ENCODE measurements at places on chromosomes 1 and 21.

- peak; percentile 47 for DNase-seq
These were observed 36.7 kb downstream of the FH start for GRCh38 chr1:241482761-241483250.

GRCh38 chr1:117150316-117150715 lies 28.8 kb upstream of the TRIM45 start:
- peak; percentile 77 for DNase-seq

- DNase-seq: no peak
These were observed 52.0 kb upstream of the FAM20B start for GRCh38 chr1:178973652-178974101.

DNA sequence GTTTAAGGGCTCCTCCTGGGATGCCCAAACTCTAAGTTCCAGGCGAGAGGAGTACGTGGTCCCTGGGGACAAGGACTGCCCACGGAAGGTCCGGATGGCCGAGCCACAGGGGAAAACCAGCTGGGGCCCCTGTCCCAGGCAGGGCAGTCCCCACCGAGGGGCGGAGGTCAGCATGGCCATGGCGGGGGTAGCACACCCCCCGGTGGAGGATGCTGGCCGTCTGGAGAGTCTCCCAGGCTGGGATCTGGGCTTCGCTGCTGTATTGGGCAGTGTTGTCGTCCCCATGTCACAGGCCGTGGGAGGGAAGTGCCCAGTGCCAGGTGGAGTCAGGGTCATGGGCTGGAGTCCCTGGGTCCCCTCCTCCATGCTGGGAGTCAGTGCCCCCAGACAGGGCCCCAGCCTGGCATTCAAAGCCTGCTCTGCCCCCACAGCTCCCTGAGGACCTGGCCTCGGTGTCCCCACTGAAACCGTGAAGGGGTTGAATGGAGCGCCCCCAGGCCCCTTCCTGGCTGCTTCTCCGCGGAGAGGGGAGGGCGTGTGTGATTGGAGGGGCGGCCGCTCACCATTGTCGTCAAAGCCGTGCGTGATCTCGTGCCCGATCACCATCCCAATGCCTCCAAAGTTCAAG lies 6.8 kb downstream of the PRXL2B start:
- no peak for DNase-seq

DNA sequence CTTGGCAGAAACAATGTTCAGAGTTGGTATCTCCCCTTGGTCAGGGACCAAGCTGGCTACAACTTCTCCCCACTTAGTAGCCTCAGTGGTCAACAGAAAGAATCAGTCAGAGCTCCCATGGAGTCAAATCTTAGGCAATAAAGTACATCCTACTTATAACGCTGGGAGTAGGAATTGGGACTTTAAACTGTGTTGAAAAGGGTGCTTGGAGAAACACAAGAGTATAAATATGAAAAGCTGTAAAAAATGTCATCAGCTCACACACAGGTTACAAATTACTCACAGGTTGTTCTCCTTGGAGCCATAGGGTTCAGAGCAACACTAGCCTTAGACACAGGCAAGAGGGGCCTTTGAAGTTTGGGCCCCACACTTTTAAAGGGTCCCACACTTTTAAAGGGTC lies 67.4 kb downstream of the WLS start:
- no peak for DNase-seq

DNA sequence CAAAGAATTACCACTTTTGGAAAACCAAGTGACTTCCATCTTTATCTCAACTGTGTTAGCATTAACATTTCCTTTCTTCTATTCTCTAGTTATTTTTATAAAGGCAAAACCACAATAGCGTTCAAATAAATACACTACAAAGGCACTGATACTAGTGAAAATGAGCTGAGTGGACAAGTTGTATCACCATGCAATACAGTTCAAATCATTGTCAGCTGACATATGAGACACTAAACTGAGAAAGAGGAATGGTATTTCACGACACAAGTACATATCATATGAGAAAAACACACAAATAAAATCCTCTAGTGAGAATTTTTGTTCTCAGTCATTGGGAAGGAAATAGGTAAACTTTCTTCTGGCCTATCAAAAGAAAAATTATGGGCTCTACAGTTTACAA lies 26.2 kb downstream of the ENAH start:
- DNase-seq: peak; percentile 78

DNA sequence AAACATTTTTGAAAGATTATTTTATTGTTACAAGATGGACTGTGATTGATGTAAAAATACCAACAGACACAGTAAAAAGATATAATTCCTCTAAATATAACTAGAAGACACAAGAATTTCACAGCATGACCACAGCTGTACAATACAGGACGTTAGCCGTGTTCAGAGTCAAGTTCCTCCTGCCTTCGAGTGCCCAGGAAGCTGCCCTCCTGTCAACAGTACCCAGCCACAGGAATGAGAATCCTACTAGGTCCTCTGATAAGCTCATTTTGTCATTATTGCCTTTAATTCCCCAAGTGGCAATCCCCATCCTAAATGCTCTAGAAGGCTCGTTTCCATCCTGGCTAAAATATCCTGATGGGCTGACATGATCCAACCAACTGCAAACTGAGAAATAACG lies 16.4 kb upstream of the CAPN2 start:
- no peak for DNase-seq

DNA sequence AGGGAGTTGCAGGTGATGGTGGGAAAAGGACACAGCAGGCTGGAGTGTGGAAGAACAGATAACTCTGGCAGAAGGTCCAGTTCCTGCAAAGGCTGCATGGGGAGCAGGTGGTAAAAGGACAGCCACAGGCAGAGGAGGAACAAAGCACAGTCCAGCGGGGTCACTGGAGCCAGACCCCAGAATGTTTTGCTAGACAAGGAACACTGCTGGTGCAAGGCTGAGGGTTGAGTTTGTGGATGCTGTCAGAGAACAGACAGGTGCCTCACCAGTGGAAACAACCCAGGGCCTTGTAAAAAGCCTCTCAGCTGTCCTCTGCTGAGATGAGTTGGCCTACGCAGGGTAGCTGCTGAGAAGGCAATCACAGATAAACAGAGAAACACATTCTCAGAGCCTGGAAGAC lies 101.7 kb downstream of the SSBP3 start:
- DNase-seq: no peak

- DNase-seq: no peak
These were observed 42.0 kb downstream of the CXADR start for GRCh38 chr21:17554679-17555465.

DNA sequence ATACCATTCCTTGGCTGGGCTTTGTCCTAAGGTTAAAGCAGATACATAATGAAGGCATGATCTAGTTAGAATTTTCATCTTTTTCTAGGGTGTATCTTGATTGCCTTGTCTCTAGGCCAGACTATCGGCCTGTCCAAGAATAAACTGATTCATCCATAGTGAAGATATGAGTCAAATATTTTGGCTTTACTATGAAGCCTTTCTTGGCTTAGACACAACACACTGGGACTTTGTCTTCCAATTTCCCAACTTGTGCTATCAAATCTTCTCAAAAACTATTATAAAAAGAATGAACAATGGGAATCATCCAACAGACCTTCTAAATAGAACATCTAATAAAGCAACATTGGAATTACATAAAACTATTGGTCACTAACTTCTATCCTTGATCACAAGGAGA lies 64.8 kb downstream of the WARS2 start:
- peak; percentile 80 for DNase-seq

GRCh38 chr1:53552981-53553733 lies 94.0 kb downstream of the DMRTB1 start:
- no peak for DNase-seq

- no peak for DNase-seq
These were observed 61.4 kb downstream of the EPHB2 start for GRCh38 chr1:22772014-22772413.

GRCh38 chr21:46168659-46169386 lies 13.4 kb upstream of the FTCD start:
- no peak for DNase-seq

DNA sequence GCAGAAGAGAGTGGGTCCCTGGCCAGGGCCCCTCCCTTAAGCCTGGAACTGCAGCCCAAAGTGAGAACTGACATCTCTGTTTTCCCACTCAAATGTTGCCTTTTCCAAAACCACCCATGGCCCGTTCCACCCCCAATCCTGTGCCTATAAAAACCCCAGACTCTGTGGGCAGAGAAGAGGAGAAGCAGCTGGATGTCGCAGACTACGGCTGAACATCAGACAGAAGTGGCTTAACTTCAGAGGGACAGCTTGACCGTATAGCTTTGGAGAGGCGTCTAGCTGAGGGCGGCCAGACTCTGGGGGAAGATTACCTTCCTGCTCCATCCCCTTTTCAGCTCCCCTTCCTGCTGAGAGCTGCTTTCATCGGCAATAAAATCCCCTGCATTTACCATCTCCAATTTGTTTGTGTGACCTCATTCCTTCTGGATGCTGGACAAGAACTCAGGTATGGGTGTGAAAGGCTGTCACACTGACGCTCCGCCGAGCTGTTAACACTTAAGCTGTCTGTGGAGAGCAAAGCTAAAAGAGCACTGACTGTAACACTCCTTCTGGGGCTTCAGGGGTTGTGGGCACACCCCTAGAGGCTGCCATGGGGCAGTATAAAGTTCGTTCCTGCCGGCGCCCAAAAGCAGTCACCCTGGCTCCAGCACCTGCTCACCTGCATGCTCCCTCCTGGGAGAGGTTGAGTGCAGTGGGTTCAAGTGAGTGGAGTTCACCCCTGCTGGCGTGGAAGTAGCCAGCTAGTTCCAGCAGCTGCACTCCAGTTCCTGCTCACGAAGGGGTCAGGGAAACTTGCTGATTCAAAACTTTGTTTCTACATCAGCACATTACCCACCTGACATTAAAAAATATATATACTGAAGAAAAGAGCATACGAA lies 19.6 kb upstream of the ERO1B start:
- no peak for DNase-seq

DNA sequence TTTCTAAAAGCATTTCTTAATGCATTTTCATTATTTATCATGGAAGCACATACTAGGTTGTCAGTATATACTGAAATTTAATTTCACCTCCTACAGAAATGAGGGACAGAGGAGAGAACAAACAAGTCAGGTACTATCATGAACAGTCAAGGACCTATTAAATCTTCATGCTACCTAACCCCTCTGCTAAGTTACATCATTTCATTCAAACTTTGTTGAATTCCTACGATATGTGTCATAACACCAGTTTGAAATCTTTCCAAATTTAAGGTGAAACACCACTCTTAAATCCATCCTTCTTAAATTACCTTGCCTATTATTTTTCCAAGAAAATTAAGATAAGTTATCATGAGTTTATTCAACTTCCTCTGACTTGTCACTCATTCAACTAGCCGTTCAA lies 78.9 kb downstream of the DENND1B start:
- DNase-seq: peak; percentile 50

DNA sequence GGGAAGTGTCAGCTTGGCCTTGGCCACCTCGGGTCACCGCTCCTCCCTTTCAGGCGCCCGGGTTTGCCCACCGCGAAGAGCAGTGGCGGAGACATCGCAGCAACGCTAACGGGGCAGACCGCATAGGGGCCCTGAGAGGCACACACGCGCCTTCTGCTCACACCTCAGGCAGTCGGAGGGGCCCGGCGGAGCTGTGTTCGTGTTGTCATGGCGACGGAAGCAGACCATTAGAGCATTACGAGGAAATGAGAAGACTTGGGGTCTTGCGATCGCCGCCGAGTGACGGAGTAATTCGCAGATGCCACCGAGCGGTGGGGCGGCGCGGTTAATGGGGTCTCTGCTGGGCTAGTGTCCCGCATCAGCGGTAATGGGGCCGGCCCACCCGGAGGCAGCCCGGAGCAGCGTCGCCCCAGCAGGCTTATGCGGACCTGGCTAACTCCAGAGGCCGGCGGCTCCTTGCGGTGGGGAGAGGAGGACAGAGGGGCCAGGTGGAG lies 144.1 kb downstream of the TNR start:
- no peak for DNase-seq

GRCh38 chr1:49864581-49864980 lies 159.2 kb downstream of the AGBL4 start:
- no peak for DNase-seq

- DNase-seq: peak; percentile 66
These were observed 47.6 kb downstream of the ACP6 start for GRCh38 chr1:147622731-147623130.

GRCh38 chr1:2157856-2158255 lies 36.7 kb downstream of the FAAP20 start:
- DNase-seq: no peak

GRCh38 chr1:102163799-102164198 lies 167.1 kb upstream of the OLFM3 start:
- DNase-seq: no peak
